ENCODE measurements at places on chromosomes 2 and 18.

- peak; percentile 53 for DNase-seq
Observed at GRCh38 chr2:181742922-181743722, 62.8 kb upstream of the NEUROD1 start.

GRCh38 chr2:20641123-20641985 is 9.5 kb downstream of the HS1BP3 start:
- peak; percentile 11 for DNase-seq

GRCh38 chr2:149148194-149149006 is 109.9 kb downstream of the LYPD6B start:
- no peak for DNase-seq

- no peak for DNase-seq
Observed at GRCh38 chr2:67002618-67003371, 394.3 kb upstream of the ETAA1 start.

GRCh38 chr18:78730546-78730945 is 249.1 kb upstream of the SALL3 start:
- no peak for DNase-seq

DNA sequence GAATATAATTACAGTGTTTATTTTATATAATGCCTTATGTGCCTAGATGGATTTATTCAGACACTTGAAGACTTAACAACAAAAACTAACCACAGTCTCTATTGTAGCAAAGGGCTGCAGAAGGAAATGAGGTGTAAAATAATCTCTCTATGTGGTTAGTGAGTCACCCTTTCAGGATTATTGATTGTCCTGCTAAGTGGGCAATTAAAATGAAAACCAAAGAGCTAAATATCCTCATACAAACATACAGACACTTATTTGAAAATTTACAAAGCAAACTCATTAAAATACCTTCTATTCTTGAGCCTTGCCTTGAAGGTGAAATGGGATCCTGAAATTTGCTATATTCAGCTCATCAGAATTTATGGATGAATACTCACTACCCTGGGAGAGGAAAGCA is 27.7 kb upstream of the DCC start:
- DNase-seq = peak; percentile 13

- no peak for DNase-seq
Observed at GRCh38 chr2:54486766-54487165, 30.6 kb downstream of the SPTBN1 start.

DNA sequence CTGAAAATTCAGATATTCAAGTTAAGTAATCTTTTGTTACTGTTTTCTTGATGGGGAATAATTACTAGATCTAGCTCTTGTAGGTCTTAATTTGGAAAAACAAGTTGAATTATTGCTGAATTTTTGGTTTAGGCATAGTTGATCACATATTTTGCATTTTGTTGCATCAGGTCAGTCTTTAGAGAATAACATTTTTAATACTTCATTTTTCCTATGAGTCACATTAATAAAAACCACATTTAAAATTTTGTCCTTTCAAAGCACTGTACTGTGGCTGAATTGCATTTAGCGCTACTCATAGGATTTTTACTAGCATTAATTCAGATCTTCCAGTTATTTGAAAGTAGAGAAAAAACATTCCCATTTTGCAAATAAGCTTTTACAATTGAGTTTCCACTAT is 23.2 kb downstream of the MAP4K4 start:
- DNase-seq = peak; percentile 67

DNA sequence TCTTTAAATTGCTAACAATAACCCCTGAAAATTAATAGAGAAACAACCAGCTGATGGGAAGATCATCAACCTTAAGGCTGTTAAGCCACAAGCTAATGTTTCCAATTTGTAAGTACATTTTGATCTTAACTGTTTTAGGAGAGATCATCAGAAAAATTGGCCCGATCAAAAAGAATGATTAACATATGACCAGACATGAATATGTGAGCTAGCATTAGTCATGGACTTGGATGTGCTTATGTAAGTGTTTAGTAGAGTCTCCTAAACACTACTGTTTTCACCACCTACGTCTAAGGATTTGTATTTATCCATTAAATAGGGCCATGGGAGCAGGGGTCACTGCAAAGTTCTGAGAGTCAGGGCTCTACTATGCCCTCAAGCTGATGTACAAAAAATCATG is 4.3 kb downstream of the LMAN1 start:
- no peak for DNase-seq

DNA sequence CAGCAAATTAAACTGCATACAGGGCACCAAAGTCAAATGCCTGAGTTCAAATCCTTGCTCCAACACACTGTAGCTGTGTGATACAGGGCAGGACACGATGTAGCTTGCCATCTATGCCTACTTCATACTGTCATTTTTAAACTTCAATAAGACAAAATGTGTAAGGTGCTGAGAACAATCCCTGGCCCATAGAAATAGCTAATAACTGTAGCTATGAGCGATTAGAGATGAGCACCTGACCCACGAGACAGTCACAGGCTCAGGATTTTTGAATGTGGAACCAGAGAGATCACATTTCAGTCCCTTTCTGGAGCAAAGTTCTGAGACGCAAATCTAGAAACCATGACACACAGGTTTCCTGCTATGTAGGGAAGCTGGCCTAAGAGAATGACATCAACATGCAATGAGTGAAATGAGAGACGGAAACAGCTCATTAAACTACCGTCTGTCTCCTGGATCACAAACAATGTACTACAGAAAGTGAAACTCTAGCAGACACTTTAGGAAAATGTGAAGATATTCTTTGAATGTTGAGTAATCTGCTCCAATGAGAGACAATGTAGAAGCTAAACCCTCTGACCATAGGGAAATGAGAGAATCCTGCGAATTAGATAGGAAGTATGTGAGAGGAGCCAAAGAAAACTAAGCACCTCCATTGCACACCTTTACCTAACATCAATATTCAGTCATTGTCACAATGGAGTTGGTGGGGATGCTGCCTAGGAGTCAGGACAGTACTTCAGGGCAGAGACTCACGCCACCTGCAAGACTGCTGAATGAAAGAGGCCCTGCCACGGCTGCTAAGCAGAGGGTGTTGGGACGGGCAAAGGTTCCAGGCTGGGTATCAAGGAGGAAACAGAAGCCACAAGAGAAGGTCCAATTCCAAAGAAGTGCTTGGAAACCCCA is 25.5 kb downstream of the B4GALT6 start:
- DNase-seq = no peak

- DNase-seq = peak; percentile 82
Observed at GRCh38 chr2:10514743-10515142, 66.6 kb upstream of the ODC1 start.

GRCh38 chr2:217162533-217162932 is 302.7 kb upstream of the TNP1 start:
- DNase-seq = peak; percentile 96

- no peak for DNase-seq
Observed at GRCh38 chr2:236193026-236193425, 24.8 kb upstream of the GBX2 start.

GRCh38 chr2:137287913-137288639 is 522.7 kb downstream of the THSD7B start:
- no peak for DNase-seq

GRCh38 chr2:48126162-48126561 is 219.9 kb upstream of the FBXO11 start:
- DNase-seq = peak; percentile 76

DNA sequence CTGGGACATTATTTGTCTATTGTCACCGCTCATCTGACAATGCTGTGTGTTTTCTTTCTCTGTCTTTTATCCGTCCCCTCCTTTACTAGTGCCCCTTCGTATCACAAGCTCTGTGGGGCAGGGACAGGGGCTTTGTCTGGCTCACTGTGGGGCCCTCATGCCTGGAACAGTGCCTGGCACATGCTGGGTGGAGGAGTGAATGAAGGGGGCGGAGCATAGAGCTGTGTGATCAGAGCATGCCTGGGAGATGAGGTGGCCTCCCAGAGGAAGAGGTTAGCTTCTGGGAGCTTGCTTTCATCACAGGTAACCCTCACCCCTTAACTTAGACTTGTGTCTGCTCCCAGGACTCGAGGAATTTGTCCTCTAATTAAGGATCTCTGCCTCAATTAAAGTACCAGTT is 16.4 kb downstream of the MTCL1 start:
- DNase-seq = peak; percentile 61

DNA sequence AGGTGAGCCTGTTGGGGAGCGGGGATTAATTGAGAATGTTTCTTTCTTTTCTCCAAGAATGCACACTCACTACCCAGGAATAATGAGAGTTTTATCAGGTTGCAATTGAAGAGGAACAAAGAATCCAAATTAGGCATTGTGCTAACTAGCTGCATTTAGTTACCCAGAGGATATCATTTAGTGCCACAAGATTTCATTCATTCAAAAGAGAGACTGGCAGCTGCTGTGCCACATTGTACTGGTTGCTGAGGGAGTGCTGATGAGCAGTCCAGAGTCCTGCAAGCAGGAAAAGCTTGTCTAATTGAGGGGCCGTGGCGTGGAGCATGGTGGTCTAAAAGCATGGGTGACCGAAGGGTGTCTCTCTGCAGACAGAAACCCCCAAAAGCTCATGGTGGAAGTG is 97.6 kb downstream of the CTAGE1 start:
- DNase-seq = no peak

GRCh38 chr18:4134700-4135099 is 320.4 kb downstream of the DLGAP1 start:
- DNase-seq = no peak

DNA sequence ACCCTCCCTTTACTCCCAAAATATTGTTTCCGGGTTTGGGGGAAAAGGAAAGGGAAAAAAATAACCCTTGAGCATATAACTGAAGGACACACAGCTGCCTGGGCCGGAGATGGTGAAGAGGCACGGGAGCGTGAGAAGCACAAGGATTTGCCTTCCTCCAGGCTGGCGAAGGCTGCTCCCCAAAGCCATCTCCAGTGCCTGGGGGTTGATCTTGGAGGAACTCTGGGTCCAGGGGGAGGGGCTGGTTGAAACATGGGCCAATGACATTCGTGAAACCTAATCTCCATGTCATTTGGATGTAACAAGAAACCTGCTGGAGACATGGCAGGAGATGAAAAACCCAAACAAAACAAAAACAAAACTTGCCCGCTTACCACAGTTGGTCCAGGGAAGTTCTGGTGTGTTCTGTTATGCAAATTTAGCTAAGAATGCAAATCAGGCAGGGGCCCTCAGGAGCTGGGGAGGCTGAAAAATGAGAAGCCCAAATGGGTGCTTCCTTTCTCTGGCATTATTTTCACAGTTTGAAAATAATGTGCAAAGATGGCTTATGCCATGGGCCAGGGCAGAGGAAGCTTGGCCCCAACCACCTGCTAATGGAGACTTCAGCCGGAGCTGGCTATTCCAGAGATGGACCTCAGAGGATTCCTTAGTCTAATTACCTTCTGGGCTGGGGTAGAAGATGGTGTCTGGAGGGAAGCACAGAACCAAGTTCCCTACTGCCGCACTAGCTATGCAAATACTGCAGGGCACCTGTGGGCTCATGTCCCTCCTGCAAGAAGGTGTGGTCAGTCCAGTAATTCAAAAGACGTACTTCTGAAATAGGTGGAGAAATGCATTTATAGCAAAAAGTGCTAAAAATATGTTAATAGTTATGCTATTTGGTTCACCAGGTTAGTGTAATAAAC is 180.9 kb downstream of the BCL2 start:
- no peak for DNase-seq

DNA sequence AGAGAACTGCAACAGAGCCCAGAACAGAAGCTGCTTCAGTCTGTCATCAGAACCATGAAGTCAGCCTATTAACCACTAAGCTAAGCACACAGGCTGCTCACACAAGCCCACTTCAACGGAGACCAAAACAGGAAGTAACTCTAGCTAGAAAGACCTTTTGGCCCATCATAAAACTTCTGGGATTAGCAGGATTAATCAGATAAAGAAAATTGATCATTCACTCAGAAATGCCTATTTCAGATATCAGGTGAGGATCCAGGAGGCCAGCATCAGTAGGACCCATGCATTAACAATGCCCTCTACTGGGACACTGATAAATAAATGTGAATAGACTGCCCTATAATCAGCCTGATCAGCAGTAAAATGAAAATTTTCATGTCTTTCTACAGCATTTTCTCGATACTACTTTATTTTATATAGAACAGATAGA is 101.4 kb downstream of the WDPCP start:
- DNase-seq = no peak

- peak; percentile 26 for DNase-seq
Observed at GRCh38 chr2:96470636-96471035, 34.5 kb downstream of the NEURL3 start.

DNA sequence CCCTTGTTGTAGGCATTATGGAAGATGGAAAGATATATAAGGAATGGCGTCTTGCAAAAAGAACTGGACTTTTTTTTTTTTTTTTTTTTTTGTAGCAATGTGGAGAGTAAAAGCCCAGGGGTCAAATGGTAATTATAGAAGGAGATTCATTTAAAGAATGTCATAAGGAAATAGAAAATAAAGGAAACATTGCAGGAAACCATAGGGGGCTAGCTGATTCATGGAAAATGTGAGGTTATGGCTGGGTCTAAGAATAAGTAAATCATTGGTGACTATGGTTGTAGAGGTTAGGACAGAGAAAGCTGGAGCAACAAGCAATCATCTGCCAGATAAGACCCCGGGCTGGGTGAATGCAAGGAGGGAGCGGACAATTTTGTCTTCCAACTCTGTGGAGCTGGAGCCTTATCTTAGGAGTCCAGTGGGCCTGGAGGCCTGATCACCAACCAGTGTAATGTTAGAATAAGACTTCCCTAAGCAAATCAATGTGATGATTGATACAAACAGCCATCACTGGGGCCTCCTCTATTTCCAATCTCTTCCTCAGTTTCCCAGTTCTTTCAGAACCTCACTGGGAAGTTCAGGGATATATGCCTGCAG is 201.2 kb upstream of the TNP1 start:
- DNase-seq = no peak

GRCh38 chr2:237653776-237654558 is 26.6 kb downstream of the LRRFIP1 start:
- no peak for DNase-seq

- DNase-seq = no peak
Observed at GRCh38 chr2:26526589-26526988, 48.7 kb upstream of the OTOF start.

DNA sequence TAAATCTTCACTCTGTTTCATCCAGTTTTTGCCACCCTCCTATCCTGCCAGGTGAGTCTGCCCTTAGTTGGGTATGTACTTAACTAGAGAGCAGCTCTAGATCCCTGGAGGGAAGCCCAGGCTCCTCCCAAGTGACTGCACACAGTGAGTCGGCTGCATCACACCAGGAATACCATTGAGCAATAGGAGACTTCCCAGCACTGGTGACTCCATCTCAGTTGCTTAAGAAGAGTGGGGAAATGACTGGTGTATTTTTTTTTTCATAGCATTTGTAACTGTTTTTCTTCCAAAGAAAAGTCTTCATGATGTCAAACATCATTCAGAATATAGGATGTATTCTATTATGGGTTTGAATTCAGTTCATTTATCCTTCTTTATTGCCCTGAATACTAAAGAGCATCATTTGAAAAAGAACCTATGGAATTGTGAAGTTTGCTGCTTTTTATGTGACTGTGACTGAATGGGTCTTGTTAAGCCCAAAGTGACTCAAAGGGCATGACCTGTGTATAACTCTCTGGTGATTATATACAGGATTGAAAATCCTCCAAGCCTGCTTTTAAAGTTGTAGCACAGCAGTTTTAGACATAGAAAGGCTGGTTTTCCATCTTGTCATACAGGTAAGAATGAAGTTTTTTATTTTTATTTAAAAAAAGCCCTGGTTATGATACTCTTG is 84.3 kb downstream of the MAP3K20 start:
- DNase-seq = peak; percentile 96

- DNase-seq = no peak
Observed at GRCh38 chr2:753123-753522, 75.9 kb upstream of the TMEM18 start.

- DNase-seq = no peak
Observed at GRCh38 chr2:196399096-196399495, 227.7 kb upstream of the STK17B start.

GRCh38 chr2:166888180-166888579 is at the start of gene XIRP2:
Gene XIRP2 (plus strand): TSS chr2:166888480. CDS start chr2:166903483, 15,003 bp downstream.
- DNase-seq = no peak

All from fibroblast of skin of abdomen (primary cell).